Hepatic stellate cell (primary cell): ENCODE measurements at places on chromosomes 2 and 18.

DNA sequence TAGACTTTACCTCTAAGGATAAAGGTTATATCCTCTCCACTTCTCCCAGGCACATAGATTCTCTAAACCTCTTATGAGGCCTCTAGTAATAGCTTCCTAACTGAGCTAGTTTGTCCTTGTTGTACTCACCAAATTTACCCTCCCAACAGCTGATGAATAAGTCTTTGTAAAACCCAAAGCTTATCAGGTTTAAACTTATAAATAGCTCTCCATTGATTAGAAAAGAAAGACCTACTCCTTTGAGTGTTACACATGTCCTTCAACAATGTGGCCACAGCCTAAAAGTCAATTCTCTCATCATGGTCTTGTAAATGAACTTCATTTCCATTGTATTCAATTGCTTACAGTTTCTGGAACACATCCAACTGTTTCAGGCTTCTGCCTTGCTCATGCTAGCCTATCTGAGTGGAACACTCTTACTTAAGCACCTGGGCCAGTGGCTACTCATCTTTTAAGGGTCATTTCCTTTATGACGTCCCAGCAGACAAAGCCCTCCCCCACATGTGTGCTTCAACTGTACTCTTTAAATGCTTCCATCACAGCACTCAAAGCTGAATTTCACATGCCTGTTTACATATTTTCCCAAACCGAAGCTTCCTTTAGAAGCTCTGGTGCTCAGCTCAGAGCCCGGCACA is 131.6 kb downstream of the CDH2 start:
- DNase-seq: peak; percentile 7

DNA sequence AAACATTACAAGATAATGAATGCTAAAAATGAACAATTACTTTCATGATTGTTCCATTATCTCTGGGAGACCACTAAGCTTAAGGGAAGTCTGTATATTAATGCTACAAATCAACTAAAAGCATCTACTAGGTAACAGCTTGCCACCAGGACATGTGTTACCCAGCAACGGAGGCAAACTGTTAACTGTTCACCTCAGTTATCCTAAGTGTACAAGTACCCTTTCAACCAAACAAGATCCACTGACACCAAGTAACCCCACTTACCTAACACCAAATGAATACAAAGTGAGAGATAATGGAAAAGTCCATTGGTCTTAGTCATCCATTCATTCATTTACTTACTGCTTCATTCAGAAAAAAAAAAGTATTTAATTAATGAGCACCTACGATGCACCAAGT is 54.7 kb upstream of the KIDINS220 start:
- no peak for DNase-seq

- DNase-seq: peak; percentile 47
Observed at GRCh38 chr2:26299471-26300101, 46.4 kb upstream of the SELENOI start.

DNA sequence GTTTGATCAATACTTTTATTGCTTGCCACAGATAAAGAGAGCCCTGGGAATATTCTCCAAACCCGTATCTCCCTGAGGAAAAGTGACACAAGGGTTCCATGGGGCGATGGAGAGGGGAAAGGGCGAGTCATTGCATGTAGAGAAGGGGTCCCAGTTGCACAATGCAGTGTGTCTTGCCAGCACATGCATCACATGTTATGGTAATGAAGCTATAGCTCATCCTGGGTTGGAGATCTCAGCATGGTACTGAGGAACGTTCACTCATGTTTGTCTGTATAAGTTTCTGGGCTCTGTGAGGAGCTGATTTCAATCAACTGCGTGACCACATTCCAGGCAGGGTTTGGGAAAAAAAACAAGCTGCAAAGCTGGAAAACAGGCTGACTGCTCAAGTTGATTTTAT is 220.7 kb upstream of the MC4R start:
- no peak for DNase-seq

DNA sequence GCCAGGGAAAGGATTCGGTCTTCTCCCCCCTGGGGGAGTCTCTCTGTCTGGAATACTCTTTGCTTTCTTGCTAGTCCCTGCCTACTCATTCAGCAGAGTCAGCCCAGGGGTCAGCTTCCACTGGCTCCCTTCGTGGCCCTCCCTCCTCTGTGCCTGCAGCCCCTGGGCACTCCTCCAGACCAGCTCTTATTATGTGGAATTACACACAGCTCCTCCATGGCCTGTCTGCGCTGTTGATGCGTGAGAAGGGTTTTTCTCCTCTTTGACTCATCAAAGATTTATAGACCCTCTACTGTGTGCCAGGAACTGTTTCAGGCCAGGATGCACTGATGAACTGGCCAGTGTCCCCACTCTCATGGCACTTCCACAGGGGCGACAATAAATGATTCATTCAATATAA is 44.4 kb downstream of the ST8SIA5 start:
- no peak for DNase-seq

DNA sequence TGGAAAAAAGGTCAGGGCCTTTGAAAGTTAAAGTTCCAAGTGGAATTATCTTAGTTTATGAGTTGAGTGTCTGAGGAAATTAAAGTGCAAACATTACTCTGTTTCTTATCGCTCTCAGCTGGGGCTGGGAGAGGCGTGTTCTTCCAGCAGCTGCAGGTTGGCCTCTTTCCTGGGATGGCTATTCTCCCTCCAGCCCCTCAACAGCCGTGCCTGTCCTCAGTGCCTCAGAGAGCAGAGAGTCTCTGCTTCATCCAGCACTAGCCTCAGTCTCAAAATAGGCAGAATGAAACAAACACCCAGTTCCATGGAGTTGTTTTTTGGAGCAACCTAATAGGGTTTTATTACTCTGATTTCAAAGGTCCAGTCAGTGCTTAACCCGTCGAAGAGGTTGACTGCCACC is 298.1 kb downstream of the GALR1 start:
- no peak for DNase-seq
